ENCODE measurements at places on chromosomes 7 and 10.

DNA sequence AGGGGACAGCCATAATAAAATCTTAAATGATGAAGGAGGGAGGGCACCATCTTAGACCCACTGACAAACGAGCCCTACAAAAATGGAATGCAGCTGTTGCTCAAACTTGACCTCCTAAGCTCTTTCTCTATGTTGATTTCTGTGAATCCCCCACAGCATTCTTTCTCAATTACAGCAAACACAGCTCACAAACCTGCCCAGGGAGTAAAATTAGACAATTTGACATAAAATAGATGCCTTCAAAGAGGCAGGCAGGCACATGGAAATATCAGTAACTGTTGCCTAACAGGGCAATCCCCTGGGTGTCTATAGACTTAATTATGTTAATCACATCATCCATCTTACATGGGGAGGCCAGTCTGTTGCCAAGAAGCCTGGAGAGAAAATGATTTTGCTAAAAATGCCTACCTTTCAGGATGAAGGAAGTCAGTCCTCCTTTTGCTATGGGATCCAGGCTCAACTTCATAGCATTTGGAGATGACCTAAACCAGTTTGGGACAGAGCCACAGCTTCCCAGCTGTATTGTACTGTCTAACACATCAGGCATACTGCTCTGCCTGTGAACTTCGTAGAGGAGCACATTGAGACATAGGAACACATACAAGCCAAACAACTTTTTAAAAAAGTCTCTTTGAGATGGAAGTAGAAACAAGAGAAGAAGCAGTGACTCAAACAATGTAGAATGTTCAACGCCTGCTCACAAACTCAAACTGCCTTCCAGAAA, 1177.4 kb downstream of the SORCS1 start:
- DNase-seq: no peak

DNA sequence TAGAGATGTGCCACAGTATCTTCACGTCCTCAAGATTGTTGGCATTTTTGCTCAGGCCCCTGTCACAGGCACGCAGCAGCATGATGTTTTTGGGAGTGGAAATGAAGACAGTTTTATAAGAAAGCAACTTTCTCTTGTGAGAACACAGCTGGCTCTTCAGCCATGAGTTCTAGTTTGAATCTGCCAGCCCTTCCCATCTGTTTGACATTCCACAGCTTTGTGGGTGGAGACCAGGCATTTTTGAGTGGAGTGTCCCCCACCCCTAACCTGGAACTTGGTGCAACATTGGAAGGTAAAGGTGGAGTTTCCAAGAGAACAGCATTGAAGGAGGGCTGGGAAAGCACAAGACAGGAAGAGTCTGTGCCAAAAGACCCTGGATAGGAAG, 253.1 kb upstream of the IGFBP3 start:
- DNase-seq: no peak

DNA sequence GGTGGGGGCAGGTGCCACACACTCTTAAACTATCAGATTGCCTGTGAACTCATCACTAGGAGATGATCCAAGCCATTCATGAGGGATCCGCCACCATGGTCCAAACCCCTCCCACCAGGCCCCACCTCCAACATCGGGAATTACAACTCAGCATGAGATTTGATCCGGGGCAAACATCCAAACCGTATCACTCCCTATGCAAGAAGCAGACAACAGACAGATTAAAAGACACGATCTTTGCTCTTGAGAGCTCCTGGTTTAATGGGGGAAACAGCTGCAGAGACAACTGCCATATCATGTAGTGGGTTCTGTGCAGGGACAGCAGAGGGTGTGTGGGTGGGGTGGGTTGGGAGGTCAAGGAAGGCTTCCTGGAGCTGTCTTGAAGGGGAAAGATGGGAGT, 123.6 kb downstream of the EMX2 start:
- no peak for DNase-seq

- DNase-seq: no peak
These were observed 80.8 kb downstream of the PPP1R17 start for GRCh38 chr7:31767686-31768358.

GRCh38 chr7:19709249-19709578, 377 bp upstream of the POLR1F start:
- no peak for DNase-seq

DNA sequence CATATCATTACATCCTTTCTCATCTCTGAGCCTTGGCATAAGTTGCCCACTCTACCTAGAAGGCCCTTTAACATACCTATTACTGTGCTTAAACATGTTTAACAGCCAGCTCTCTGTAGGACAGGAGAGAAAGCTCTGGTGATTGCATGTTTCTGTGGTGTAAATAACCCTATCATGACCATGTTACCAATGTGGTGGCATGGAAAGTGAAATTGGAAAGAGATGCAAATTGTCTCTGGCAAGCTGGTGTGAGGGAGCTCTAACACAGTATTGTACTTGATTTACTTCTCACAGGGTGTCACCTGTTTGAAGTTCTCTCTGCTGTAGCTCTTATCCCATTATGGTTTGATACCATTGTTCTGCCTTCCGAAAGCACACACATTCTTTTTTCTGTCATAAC, 231.8 kb upstream of the DKK1 start:
- no peak for DNase-seq

- no peak for DNase-seq
These were observed 162.9 kb downstream of the ST7 start for GRCh38 chr7:117116211-117116610.

GRCh38 chr7:149196151-149196704, 882 bp downstream of the ZNF282 start:
- peak; percentile 40 for DNase-seq

GRCh38 chr10:94757916-94758315, 4.6 kb upstream of the CYP2C19 start:
- no peak for DNase-seq

DNA sequence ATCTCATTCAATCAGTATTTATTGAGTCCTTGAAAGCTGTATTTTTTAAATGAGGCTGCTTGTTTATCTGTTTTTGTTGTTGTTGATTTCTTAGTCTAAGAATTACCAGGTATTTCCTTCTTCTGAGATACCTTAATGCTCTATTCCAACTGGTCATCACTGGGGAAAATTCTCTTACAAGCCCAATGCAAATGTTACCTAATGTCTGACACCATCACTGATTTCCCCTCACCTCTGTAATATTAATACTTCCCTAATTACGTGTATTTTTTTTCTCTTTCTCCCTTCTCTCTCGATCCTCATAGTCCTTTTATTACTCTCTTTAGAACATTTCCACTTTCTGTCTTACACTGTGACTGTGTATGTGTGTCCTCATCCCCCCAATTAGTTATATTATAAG, 13.9 kb downstream of the HDAC9 start:
- no peak for DNase-seq

- no peak for DNase-seq
These were observed 591.0 kb upstream of the PFKP start for GRCh38 chr10:2476218-2476811.

GRCh38 chr7:12534046-12534445, 36.5 kb upstream of the SCIN start:
- DNase-seq: no peak

GRCh38 chr10:104268405-104268712, 625 bp upstream of the GSTO2 start:
- DNase-seq: no peak

DNA sequence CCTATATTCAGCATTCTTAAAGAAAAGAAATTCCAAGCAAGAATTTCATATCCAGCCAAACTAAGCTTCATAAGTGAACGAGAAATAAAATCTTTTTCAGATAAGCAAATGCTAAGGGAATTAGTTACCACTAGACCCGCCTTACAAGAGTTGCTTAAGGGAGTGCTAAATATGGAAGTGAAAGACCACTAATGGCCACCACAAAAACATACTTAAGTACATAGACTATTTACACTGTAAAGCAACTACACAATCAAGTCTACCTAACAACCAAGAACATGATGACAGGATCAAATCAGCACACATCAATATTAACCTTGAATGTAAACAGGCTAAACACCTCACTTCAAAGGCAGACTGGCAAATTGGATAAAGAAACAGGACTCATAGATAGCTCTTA, 42.2 kb upstream of the NME8 start:
- DNase-seq: no peak

DNA sequence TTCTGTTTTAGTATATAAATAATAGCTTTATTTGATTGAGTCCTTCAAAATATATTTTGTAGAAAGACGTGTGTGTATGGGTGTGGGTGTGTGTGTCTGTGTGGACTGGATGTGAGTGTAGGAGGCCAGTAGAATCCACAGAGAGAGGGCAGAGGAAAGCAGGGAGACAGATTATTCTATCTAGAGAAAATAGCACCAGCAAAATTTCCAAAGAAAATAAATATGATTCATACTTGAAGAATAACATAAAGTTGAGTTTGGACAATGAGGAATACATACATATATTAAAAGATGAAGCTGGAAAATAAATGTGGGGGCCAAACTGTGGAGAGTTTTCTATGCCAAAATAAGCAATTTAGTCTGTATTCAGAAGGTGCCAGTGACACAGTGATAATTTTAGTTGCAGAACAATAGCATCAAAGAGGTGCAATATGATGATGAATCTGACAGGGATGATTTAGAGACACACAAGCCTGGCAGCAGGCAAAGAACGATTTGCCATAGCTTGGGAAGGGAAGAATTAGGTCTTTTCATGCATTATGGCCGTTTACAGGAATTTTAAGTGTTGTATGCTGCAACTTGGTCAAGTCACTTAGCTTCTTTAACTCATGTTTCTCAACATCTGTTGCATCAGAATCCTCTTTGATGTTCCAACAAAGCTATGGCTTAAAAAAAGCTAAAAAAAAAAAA, 121.3 kb downstream of the SEMA3A start:
- DNase-seq: no peak

GRCh38 chr7:157972914-157973313, 614.7 kb downstream of the PTPRN2 start:
- DNase-seq: no peak

DNA sequence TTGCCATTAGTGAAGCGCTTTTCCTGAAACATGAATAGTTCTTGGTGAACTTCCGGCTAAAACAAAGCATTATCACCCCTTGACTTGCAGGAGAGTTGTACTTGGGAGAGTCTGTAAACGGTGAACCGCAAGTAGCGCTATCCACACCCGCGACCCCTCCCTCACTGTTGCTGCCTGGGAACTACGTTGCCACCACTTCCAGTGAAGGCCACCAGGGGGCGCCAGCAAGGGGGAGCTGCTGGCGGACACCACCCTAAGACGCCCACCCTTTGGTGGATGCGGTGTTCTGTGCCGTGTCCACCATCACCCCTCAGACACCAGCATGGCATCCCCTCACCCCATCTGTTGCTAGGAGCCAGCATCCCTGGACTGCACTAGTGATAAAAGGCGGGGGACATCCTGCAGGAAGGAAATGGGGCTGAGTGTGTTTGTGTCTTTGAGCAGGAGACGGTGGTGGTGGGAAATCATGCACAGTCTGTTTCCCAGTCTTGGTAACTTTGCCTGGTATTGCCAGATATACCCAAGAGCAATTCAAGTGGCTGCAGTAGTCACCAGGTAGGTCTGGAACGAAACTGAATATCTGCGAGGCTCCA, 298.2 kb downstream of the FRMD4A start:
- DNase-seq: no peak

GRCh38 chr7:74572301-74572979, 85.1 kb upstream of the GTF2I start:
- no peak for DNase-seq

DNA sequence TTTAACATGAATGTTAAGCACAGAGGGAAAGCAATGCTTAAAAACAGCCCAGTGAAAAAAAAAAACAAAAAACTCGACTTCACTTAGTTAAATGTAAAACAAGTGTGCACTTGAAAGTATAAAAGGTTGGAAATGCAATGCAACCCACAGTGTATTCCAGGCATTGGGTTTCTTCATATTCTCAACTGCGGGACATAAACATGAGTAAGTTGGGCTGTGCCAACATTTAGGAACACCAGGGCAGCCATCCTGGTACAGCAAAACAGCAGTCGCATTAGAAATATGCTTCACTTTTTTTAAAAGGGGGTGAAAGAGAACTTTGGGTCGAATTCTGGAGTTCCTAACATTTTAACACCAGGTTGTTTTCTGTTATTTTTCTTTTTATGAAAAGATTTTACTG, 937 bp downstream of the STEAP1 start:
- no peak for DNase-seq

GRCh38 chr7:37683246-37684120, at the start of gene GPR141:
GPR141 (plus strand) TSS chr7:37683766; CDS start chr7:37740394, 56,628 bp downstream.
- DNase-seq: peak; percentile 39

DNA sequence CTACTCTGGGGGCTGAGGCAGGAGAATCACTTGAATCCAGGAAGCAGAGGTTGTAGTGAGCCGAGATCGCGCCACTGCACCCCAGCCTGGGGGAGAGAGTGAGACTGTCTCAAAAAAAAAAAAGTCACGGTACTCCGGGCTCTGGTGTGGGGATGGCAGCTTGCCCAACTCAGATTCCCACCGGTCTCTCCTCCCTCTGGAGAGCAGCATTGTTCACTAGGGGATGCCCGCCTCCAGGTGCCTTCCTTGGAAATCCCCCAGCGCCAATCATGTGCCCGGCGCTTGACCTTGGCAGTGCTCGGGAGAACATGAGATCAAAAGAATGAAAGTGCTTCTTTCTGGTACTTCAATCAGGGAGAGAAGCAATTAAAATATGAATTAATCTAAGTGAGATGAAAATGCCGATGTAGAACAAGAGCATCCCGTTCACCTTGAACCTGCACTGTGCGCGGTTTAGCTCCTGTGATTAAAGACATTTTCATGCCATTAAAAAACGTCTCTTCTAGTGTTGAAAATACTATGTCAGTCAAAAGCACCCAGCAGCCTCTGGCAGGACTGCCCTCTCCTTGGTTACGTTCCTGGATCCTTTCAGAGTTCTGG, 1127.3 kb upstream of the AUTS2 start:
- no peak for DNase-seq

DNA sequence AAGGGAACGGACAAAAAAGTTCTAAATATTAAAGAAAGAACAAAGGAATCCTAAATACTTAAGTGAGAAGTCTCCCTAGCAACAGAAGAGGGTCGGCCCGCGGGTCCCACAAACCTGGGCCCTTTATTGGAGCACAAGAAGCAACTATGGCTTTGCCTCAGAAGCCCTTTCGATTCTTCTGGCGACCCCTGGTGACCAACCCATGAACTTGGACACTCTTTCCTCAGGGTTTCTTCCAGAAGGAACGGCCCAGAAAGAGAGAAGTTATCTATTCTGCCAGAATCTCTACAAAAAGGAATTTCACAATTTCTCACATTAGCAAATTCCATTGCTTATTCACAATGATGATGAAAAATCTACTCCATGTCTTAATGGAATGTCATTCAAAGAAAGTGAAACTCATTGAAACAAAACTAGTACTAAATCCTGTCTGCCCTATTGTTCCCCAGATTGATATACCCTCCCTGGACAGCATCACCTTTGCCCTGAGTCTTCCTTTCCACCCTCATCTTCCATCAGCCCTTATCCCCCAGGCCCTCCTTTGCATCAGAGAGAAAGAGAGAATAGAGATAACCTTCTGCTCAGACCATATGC, 43.7 kb downstream of the CPVL start:
- peak; percentile 29 for DNase-seq

- no peak for DNase-seq
These were observed 64.4 kb upstream of the ARID5B start for GRCh38 chr10:61836888-61837754.
